IPS DF 6.9 (cell line): ENCODE measurements at places on chromosomes 12 and 14.

DNA sequence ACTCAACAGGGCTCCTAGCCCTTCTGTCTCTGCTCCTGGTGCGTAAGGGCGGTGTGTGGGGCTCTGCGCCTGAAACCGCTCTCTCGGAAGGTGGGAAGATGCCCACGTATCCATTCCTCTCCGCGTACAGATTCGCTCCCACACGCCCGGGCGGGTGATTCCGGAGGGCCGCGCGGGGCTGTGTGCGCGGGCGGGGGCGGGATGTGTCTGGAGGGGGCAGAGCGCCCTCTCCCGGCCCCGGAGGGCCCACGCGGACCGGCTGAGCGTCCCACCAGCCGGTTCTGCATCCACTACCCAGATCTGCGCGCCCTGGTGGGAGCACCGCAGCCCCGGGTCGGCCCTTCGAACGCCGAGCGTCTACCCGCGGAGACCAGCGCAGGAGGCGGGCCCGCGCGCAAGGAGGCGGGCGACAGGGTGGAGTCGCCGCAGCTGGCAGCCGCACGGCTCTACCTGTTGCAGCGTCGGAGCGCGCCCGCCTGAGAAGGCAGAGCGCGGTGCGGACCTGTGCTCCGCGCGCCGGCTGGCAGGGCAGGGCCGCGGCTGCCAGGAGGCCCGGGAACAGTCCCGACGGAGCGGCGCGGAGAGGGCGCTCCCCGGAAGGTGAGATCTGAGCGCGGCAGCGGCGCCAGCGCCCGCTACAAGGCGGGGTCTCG lies 1.4 kb upstream of the KCNK13 start:
- H3K4me3 ChIP-seq: peak overlapping the region; percentile 63; the same call in 1 of the 2 replicates
- H3K27ac ChIP-seq: no peak overlapping the region
- no peaks in the 10 kb centered on the region; the same call in 1 of the 2 replicates for H3K36me3 ChIP-seq
- H3K4me1 ChIP-seq: no peaks in the 10 kb centered on the region

GRCh38 chr14:90691627-90692026 lies 124.6 kb downstream of the TTC7B start:
- no peaks in the 10 kb centered on the region for H3K27me3 ChIP-seq
- no peaks in the 10 kb centered on the region for H3K4me1 ChIP-seq
- H3K4me3 ChIP-seq: no peak overlapping the region
- DNase-seq: no peak

- no peaks in the 10 kb centered on the region for H3K27me3 ChIP-seq
- H3K4me3 ChIP-seq: no peak overlapping the region
- H3K4me1 ChIP-seq: no peaks in the 10 kb centered on the region
- DNase-seq: no peak
- no peak overlapping the region for H3K27ac ChIP-seq
Measured at GRCh38 chr14:65243766-65244442, 141.6 kb upstream of the MAX start.

- no peaks in the 10 kb centered on the region for H3K36me3 ChIP-seq
- no peak overlapping the region for H3K27ac ChIP-seq
Measured at GRCh38 chr12:65602253-65602609, 222.1 kb upstream of the HMGA2 start.

DNA sequence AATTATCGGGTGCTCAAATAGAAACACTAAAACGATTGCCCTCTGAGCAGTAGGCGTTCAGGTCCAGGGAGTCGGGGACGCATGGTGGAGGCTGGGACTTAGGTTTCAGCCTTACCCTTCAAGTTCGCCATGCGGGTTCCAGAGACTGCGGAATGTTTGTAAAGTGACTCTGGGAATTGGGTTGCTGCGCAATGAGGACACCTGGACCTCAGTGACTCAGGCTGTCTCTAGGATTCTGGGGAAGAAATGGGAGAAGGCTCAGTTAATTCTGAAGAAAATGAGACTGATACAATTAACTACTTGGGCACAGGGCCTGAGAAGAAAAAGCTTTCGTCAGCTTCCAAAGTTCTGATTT lies 1.1 kb downstream of the LGALS3 start:
- peaks cover 12% of the 10 kb centered on the region; the same call in 1 of the 2 replicates for H3K27me3 ChIP-seq
- H3K36me3 ChIP-seq: no peaks in the 10 kb centered on the region
- H3K4me1 ChIP-seq: no peaks in the 10 kb centered on the region
- no peak for DNase-seq

DNA sequence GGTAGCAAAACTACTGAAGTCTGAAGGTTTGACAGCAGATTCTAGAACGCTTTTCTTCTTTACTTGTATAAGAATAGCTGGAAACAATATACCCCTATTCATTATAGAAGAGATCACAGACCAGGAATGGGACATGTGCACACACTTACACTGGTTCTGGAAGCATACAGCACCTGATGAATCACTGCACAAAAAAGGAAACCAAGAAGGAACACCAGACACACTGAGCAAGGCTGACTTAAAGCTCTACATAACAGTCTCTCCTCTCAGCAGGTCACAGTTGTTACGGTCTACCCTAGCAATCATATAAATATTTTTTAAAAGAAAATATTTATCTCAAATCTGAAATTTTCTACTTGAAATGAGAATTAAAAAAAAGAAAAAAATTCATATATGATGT lies 13.5 kb downstream of the ATP2B1 start:
- H3K27ac ChIP-seq: no peak overlapping the region
- no peak for DNase-seq

GRCh38 chr14:38866461-38866860 lies 236.6 kb downstream of the SEC23A start:
- H3K4me1 ChIP-seq: no peaks in the 10 kb centered on the region
- no peak overlapping the region for H3K27ac ChIP-seq
- no peak overlapping the region for H3K4me3 ChIP-seq
- no peak for DNase-seq
- H3K36me3 ChIP-seq: no peaks in the 10 kb centered on the region
- H3K27me3 ChIP-seq: no peaks in the 10 kb centered on the region

DNA sequence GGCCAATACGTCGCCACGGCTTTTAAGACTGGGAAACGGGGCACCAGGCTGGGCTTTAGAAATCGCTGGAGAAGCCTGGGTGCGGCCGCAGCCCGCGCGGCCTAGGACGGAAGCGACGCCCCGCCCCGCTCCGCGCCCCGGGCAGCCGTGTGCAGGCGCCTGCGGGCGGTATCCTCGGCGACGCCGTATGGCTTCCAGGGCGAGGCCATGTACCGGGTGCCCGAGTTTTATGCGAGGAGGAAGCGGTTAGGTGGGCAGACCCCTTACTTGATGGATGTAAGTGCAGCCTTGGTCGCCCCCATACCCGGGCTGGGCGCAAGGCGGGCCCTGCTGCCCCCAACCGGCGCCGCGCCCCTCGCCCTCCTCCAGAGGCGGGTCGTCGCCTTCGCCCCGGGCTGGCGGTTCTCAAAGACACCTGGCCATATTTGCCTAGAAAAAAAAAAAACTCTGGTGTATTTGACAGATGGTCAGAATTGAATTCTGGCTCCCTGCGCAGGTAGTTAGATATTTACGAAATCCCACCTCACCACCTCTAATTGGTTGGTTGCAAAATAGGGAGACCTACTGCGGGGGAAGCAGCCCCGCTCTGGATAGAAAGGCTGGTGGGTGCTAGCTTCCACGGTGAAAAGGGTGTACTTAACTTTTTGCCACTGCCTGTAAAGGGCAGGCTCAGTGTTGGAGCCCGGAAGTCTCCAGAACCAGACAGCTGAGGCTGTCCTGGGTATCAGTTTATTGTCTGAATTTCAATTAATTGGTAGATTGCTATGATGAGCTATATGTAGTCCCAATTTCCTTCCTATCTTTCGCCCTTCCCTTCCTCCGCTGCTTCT lies at the start of gene PPP1R36:
Gene PPP1R36, plus strand, starts transcription at position 171 of the 830 bp plus-strand sequence. Its CDS starts 37 bp downstream, at position 208.
- DNase-seq: no peak
- H3K4me3 ChIP-seq: peak within 1 kb of the TSS; percentile 48; the same call in 1 of the 2 replicates
- no peaks in the 10 kb centered on the region for H3K36me3 ChIP-seq
